ENCODE measurements at places on chromosomes 2 and 18. TPM values are rescaled to one million over a fixed set of nuclear protein-coding genes. Genes with fewer than 3 reads are reported as not detected.

DNA sequence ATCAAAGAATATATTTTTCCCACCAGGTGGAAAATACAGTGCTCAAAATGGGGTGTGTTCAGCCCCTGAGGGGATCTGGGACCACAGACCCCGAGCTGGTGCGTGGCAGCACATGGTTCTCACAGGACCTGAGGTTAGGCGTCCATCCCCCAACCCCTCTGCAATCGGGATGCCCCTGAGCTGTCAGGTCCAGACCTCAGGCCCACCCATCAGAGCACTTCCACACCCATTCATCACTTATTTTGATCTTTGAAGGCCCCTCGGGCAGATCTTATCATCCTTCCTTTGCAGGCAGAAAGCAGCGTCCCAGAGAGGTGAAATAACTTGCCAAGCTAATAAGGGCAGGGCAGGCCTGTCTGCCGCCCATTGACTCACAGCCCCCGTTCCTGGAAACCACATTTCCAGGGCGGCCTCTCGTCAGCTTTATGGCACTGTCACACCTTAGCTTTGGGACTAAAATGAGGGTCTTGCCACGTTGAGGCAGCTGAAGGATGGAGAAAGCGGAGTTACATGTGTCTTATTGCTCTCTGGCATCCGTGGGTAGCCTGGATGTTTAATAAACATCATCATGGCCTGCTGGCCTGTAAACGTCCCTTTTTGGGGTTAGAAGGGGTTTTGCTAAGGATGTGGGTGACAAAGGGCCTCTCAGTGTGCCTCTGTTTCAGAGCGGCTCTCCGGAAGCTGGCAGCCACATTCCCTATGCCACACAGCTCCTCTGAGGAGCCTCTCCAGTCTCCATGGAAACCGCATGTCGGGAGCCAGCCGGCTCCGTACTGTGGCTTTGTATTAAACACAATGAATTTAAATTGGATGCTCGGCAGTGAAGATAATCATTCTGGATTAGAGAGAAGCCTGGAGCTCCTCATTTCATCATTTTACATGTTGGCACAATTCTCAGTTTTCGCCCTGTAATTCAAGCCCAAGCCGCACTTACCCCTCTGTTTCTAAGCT is 58.3 kb upstream of the MAPRE3 start:
- peaks cover 5% of the 10 kb centered on the region for H3K4me1 ChIP-seq
- no peak overlapping the region for H3K27ac ChIP-seq
- H3K36me3 ChIP-seq: no peaks in the 10 kb centered on the region
- H3K4me3 ChIP-seq: peak overlapping the region; percentile 8
- no peaks in the 10 kb centered on the region for H3K27me3 ChIP-seq

- no peaks in the 10 kb centered on the region for H3K4me1 ChIP-seq
- no peak overlapping the region for H3K4me3 ChIP-seq
- no peaks in the 10 kb centered on the region for H3K27me3 ChIP-seq
These were observed 16.7 kb upstream of the MRO start for GRCh38 chr18:50836521-50836957.

GRCh38 chr2:241814393-241814642 is 5.3 kb downstream of the NEU4 start:
- no peak overlapping the region for H3K4me3 ChIP-seq
- no peaks in the 10 kb centered on the region for H3K27me3 ChIP-seq
- H3K36me3 ChIP-seq: no peaks in the 10 kb centered on the region
- no peak overlapping the region for H3K27ac ChIP-seq

DNA sequence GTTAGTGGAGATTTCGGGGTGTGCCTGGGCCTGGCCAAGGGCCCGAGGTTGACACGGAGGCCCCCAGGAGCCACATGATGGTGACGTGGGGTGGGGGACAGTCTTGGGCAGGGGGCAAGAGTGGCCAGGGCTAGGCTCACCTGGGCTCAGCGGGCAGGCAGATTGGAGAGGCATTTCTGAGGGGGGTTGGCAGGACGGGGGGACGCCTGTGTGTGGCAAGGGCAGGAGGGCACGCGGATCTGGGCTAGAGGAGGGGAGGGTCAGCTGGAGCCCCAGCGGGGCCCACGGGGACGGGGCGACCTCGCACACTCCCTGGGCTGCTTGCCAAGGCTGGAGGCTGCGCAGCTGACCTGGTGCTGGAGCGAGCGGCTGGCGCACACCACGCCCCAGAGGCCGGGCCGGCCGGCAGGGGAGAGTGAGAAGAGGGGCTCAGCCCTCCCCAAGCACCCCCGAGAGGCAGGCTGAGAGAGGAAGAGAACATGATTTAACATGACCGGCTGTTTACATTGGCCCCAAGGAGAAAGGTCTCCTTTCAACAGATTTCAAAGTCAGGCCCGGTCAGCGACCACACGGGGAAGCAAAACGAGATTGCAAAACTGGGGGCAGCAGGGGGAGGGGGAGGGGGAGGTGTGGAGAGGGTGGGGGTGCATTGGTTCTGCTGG is 38.0 kb upstream of the SNED1 start:
- H3K36me3 ChIP-seq: no peaks in the 10 kb centered on the region
- H3K4me3 ChIP-seq: no peak overlapping the region
- H3K27ac ChIP-seq: peak overlapping the region; percentile 68
- peak; percentile 79 for DNase-seq
- H3K27me3 ChIP-seq: no peaks in the 10 kb centered on the region

The CHST9 gene
- total RNA-seq: 20.9 TPM

DNA sequence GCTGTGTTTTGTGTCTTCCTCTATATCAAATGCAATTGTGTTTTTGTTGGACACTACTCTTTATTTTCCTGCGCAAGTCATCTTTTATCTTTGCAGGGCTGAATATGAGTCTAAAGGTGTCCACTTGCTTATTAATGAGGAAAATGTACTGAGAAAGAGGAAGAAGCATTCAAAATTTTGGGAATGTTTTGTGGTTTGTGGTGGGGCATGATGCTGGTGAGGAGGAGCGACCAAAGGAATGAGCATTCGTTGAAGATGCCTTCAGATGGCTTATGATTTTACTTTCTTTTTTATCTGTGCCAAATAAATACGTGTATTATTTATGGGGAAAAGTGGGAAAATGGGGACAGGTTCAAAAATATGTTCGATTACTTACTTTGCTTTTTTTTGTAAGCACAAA is 63.9 kb upstream of the SMIM21 start:
- no peak overlapping the region for H3K4me3 ChIP-seq
- H3K4me1 ChIP-seq: no peaks in the 10 kb centered on the region
- no peaks in the 10 kb centered on the region for H3K36me3 ChIP-seq
- H3K27me3 ChIP-seq: no peaks in the 10 kb centered on the region
- no peak overlapping the region for H3K27ac ChIP-seq

DNA sequence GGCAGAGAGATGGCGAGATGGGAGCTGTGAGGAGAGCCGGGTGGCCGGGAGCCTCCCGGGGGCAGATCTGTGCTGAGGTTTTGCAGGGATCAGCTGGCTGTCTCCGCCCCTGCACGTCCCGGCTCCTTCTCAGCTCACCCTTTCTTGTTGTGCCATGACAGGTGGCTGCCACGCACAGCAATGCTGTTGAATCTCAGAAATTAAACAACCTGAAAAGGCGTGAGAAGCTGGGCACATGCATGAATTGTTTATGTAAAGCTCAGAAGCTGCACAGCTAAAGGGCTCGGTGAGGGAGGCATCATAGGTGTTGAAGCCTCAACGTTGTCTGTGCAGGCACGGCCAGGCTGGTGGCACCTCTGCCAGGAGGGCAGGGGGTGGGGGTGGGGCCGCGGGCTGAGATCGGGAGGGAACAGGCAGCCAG is 858 bp upstream of the RTP5 start:
- no peak overlapping the region for H3K27ac ChIP-seq
- no peak overlapping the region for H3K4me3 ChIP-seq
- H3K27me3 ChIP-seq: no peaks in the 10 kb centered on the region
- DNase-seq: no peak

- H3K4me3 ChIP-seq: no peak overlapping the region
- no peaks in the 10 kb centered on the region for H3K27me3 ChIP-seq
- peaks cover 10% of the 10 kb centered on the region for H3K4me1 ChIP-seq
- H3K27ac ChIP-seq: peak overlapping the region; percentile 78
- DNase-seq: no peak
These were observed 6.0 kb upstream of the ROCK1 start for GRCh38 chr18:21117409-21118131.

All from testis (tissue), 5 donors.